ENCODE measurements at places on chromosomes 5 and 9.

DNA sequence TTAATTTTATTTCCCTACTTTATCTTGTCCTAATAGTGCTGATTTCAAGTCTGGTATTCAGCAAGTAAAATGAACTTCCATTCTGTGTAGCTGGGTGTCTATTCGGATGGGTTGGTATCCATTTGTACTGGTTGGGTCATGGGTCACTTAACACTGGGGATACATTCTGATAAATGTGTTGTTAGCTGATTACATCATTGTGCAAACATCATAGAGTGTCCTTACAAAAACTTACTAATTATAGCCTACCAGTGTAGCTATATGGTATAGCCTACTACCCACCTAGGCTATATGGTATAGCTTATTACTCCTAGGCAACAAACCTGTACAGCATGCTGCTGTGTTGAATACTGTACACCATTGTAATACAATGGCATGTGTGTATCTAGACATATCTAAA lies 1373.7 kb upstream of the DMAC1 start:
- no peak for DNase-seq

- no peak for DNase-seq
Observed at GRCh38 chr5:25160891-25161290, 516.1 kb upstream of the CDH10 start.

DNA sequence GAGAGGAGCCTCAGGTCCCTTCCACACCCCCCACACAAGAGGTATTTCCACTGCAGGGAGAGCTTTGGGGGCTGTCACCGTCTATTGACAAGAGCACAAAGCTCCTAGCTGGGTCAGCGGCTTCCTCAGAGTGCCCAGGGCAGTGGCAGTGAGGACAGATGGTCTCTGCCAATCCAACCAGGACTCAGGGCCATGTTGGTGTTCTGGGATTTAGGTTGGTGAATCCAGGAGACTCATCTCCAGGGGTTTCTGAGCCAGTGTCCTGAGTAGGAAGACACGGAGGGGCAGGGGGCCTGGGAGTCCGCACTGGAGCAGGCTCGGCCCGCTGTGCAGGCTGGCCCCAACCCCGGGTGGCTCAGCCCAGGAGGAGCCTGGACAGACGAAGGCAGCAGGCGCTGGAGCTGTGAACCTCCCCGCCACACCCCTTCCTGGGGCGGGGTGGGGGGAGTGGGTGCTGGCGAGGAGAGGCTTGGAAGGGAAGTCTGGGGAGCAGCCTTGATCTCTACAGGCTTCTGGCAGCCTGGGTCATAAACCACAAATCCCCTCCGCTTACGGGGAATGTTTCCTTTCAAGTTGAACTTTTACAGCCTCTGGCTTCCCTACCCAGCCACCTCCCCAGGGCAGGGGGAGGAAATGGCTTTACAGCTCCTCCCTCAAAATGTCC lies 19.6 kb downstream of the CRB2 start:
- no peak for DNase-seq

DNA sequence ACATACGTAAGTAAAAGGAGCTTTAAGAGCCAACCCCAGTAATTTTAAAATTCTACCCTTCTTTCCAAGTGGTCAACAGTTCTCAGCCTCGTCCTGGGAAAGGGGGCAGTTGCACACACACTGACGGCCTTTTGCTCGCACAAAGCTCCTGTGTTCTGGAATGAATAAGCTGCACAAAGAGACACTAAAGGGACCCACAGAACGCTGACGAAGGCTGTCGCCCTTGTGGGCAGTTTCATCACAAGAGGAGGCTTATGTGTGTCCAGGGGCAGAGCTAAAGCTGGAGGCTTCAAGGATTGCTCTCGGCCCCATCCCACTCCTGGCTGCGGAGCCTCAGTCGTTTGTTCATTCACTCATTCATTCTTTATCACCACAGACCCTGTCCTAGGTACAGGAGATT lies 67.0 kb upstream of the NEK6 start:
- no peak for DNase-seq

DNA sequence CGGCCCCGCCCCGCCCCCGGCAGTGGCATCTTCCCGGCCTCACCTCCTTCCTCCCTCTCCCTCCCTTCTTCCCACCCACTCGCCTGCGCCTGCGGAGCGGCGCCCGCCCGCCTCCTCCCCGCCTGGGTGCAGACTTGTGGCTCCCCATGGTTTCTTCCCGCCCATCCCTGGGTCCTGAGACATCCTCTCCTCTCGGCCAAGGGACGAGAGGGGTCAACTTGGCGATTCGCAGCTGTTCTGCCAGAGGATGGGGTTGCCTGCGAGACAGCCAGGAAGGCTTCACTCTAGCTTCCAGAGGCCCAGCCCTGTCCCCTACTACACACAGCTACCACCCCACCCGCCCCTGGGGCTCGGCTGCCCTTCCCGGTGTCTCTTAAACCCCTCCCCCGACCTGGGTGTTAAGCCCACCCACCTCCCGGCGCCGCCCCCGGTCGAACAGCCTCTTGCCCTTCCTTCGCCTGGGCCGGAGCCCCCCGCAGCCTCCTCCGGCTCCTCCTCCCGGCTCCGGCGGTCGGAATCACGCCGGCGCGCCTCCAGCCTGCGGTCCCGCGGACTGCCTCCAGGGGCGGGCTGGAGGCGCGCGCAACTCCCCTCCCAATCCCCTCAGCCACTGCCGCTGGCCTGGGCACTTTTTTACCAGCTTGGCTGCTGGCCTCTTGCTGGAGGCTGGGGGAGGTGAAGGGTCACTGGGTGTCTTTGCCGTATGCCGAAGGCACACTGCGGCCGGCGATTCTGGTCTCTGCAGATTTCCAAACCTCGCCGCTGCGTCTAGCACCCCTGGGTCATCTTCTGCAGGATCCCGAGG lies 1.9 kb downstream of the JADE2 start:
- peak; percentile 93 for DNase-seq

DNA sequence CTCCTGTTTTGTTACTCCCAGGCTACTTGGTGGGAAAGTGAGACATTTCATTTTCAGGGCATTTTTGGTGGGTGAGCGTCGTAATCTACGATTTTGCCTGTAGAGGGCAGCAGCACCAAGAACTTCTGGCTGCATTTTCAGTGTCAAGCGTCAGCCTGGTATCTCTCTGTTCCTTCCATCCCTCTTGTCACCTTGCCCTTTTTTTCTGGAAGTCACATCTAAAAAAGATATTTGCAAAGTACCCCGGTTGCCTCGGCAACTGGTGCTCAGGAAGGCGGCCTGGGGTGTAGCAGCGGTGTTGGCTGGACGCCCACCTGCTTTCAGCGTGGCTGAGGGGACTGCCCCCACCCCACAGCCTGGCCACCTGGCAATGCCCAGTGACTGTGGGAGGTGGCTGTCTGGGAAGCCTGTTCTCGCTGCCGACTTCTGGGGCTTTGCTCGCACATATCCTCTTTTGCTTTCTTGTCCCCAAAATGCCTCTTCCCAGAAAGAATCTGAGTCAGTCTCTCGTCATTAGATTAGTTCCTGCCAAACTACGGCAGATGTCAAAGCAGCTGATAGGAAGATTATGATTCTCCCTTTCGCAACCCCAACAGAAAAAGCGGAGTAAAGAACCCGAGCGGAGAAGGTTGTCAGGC lies 84.5 kb downstream of the ACER2 start:
- DNase-seq, result peak; percentile 82

DNA sequence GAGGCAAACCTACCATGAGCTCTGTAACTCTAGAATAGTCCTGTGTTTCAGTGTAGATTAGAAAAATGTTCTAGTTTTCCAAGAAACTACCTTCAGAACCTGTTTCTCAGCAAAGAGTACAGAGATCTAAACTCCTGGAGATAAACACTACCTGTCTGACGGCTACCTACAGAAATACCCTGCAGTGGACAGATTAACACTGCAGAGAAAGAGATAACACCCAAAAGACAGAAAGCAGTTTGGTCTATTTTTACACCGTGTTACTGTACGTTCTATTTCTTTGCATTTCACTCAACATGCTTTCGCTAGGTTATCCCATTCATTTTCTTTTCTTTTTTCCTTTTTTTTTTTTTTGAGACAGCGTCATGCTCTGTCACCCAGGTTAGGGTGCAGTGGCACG lies 11.6 kb downstream of the SCAI start:
- no peak for DNase-seq

DNA sequence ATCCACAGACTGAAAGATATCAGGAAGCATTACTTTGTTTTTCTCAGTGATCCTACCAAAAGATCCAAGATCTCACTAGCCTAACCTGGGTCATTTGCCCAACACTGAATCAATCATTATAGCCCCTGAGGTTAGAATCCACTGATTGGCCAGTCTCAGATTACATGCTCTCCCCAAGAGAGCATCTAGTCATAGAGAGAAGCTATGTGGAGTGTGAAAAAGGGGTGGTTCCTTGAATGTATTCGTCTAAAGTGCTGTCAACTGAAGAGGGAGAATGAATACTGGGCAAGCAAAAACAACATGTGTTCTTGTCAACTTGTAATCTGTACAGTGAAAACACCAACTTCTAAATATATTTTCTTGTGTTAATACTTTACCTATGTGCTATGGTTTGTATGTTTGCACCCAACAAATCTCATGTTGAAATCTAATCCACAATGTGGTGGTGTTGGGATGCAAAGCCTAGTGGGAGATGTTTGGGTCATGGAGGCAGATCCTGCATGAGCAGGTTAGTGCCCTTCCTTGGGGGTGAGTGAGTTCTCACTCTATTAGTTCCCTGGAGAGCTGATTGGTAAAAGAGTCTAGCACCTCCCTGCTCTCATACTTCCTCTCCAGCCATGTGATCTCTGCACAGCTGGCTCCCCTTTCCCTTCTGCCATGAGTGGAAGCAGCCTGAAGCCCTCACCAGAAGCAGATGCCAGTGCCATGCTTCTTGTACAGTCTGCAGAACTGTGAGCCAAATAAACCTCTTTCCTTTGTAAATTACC lies 60.3 kb upstream of the PJA2 start:
- DNase-seq, result no peak

- DNase-seq, result no peak
Observed at GRCh38 chr5:179497636-179498340, 52.6 kb upstream of the RUFY1 start.

DNA sequence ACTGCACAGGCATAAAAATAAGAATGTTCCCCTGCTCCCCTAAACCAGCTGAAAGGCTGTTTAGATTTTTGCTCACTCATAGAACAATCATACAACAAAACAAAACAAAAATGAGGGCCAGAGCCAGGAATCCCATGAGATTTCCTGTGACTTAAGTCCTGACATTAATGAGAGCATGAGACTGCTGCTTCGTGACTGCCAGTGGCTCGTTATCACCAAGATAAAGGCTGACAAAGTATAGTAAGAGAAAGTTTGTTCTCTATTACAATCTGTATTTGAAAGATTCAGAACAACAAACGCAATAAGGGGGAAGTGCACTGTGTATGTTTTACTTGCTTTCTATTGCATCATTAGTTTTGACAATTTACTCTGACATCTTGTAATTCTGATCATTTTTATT lies 837.1 kb upstream of the C9orf72 start:
- no peak for DNase-seq

DNA sequence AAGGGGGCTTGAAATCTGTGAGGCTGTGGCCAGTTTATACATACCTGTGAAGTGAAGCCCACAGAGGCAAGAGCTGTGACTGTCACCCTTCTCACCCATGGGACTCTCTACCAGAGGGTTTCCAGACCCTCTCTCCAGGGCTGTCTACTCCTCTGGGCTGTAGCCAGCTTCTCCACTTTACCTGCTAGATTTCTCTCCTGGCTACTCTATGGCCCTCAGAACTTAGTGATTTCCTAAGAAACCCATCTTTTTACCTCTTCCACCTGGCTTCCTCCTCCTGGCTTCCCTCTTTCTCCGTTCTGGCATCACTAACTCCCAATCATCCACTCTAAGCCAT lies 78.0 kb downstream of the SEC61B start:
- no peak for DNase-seq

DNA sequence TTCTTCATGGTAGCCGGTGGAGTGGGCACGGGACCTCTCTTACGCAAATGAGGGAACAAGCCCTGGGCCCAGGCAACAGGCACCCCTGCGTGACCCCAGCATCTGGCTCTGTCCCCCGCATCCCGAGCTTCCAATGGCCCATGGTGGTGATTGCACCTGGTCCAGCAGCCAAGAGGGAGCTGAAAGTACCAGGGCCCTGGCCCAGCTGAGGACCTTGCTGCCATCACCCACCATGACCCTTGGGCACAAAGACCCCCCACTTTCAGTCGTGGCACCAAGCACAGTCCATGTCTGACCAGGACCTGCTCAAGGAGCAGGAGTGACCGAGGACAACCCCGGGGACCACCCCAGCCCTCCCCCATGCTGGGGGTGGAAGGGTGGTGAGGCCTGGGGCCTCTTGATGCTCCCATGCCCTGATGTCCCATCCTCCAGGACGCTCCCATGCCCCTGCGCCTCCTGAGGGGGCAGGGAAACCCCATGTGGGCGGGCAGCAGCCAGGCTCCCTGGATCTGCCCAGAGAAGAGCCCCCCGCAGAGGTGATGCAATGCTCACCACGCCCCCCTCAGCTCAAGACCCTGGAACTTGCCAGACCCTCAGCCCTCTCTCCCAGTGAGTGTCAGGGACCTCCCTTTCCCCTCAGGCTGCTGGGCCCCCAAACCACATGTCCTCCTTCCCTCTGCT lies 123.9 kb downstream of the ADAMTS2 start:
- DNase-seq, result no peak

DNA sequence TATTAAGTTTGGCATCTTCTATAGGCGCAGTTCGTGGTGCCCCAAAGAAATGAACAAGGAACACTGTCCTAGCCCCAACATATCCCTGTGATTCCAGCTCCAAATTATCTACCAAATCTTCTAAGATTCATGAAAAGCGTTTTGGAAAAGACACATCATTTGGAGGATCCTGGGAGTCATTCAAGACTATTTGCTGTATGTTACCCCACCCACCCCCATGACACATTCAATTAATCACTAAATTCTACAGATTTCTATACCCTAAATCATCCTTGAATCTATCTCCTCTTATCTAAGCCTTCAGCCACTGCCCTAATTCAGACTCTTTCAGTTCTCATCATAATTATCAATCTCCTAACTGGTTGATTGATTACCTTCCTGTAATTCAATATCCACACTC lies 5.5 kb upstream of the RUSC2 start:
- DNase-seq, result no peak

DNA sequence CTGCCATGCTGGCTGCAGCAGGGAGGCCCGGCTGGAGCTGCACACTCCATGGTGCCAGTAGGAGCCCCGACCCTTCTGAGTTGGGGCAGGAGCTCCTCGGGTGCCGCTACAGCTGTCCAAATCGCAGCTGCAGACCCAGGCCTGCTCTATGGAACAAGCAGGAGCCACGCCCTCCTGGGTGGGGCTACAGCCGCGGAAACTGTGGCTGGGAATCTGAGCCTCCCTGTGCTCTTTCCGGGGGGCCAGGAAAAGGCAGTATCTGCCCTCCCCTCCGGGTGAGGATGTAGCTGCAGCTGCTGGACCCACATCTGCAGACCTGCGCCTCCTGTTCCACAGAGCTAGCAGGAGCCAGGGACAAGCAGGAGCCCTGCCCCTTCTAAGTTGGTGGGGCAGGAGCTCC lies 278.9 kb upstream of the ACTBL2 start:
- DNase-seq, result no peak

DNA sequence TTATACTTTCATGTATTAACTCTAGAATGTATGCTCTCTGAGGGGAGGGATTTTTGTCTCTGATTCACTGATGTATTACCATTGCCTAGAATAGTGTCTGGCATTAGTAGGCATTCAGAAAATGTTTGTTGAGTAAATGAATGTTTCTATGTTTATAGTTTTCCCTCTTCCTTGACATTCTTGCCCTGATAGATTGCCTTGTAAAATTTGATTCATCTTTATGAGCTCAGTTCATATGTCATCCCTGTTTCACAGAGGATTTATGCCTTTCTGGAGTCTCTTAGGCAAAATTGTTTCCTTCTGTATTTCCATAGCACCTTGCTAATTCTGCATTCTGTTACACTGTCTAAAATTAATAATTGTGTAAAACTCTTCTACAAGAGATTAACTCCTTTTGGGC lies 72.3 kb downstream of the RASA1 start:
- no peak for DNase-seq
